IPS DF 19.7 (cell line): ENCODE measurements at places on chromosomes 7 and 10.

DNA sequence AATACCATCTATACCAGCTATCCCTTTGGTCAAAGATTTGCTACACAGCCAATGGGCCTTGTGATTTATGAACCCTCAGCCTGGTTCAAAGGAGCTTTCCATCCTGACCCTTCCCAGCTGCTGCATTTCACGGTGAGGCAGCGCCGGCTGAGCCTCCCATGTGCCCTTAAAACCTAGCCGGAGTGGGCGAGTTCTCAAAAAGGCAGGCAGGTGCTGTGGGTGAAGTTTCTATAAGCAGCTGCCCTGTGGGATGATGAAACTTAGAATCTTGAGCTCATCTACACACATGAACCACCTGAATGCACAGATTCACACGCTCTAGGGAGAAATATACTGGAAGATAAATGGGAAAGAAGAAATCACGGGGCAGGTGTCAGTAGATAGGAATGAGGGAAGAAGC, 224.7 kb downstream of the MLLT10 start:
- no peak for DNase-seq

DNA sequence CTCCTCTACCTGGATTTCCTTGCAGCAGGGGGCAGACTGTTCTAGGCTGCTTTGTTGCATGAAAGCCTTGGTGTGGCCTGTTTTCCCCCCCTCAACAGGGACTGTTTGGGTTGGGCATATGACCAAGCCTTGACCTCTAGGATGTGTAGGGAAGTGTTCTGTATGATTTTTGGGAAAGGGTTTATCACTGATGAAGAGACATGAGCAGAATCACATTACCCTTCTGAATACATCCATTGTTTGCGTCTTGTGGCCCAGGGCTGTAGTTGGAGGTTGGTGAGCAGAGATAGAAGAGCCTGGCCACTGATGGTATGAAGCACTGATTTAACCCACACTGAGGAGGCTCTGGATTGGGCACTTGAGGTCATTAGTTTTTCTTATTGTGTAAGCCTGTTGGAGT, 26.6 kb downstream of the ZNF12 start:
- DNase-seq, result no peak

DNA sequence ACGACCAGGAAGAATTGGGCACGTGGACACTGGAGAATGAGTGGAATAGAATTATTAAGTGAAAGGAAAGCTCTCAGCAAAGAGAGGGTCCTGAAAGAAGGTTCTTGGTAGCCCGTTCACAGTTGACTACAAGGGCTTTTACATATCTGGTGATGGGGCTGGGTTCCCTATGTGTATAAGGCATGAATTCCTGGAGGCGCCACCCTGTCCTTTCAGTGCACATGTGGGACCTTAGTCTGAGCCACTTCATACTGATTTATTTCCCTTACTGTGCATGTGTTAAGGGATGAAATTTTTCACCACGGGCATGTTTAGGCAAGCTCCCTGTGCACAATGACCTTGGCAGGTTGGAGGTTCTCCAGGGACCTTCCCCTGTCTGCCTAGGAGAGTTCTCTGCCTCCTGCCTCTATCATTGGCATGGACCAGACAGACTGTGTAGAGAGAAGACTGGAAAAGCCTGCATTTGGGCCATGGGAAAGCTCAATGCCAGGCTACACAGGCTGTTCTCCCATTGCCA, 145.9 kb upstream of the ITGB1 start:
- DNase-seq, result no peak

- no peak for DNase-seq
These were observed 1.3 kb upstream of the HKDC1 start for GRCh38 chr10:69218831-69219230.

DNA sequence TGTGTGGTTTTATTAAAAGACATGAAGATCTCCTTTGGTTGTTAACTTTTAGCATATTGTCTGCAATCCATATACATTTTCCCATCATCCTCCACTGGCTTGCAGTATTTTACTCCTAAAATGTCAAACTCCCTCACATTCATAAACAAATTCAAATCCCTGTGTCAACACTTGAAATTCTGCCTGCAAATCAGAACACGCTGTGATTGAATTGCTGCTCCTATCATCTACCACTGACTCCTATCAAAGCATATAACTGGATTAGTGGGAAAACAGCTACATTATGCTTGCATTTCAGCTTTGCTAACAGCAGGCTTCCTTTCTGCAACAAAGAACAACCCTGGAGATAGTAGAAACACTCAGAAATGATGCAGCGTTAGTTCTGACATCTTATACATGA, 281.8 kb upstream of the HGF start:
- no peak for DNase-seq

DNA sequence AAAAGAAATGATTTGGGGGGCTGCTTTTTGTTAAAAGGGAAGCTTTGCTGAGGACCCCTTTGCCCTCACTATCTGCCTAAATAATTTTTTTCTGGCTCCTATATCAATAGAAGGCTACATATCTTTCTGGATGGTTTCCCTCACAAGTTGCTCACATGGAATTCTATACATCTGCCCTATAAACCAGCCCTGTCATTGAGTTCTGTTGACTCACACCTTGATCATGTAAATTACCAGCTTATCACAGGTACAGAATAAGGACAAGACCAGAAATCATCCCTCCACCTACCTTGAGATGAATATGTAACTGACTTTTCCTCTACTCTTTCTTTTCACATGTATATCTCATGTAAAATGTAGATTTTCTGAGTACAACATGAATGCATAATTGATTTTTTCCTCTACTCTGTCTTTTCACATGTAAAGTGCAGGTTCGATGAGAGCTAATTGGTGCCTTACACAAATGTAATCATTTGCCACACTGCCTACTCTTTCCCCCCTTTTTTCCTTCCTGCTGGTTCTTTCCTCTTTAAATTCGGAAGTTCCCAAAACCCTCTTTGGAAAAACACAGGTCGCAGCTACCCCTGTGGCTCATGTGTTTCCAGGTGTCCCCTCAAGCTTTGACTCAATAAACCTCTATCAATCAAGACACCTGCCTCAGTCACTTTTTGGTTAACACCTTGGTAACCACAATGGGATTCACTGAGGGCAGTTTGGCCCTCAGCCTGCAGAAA, 12.5 kb downstream of the CYP3A43 start:
- DNase-seq, result no peak

DNA sequence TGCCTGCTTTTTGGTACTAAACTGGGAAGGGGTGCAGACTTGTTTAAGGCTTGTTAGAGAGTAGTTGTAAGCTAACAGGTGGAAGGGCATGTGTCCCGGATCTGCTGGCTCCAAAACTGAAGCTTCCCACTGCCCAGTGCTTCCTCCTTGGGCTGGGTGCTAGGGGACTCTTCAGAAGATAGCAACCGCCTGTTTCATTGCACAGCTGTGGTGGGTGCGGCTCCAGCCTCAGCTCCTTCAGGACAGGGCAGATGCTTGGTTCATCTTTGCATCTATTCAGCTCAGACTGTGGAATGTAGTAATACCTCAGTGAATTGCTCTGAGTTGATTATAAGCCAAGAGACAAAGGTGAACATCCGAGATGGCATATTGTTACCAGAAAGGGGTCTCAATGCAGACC, 527.1 kb downstream of the TYW1 start:
- DNase-seq, result no peak

GRCh38 chr10:102593804-102594079, 50.5 kb upstream of the TRIM8 start:
- no peak for DNase-seq
